RWPE2 (cell line): ENCODE measurements at places on chromosomes 7 and 10.

DNA sequence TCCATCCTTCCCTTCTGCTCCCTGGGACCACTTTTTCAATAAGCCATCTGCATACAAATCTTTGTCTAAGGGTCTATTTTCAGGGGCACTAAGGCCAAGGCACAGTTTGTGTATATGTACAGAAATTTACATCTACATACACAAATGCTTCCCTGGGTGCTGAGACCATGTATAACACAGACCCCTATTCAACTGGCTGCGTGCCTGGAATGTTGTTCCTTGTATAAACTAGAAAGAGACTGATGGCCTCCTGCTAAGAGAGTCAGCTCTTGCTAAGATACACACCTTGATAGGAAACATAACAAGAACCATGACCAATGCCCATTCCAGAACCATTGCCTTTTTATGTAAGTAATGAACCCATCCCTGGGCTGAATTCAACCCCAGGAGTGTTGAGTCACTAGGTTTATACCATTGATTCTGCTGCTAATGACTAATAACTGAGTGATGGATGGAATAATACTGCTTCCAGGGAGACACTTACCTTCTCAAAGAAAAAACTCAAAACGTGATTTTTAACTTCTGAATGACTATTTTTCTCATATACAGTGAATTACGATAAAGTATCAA is 290.7 kb downstream of the FGFR2 start:
- DNase-seq = no peak

DNA sequence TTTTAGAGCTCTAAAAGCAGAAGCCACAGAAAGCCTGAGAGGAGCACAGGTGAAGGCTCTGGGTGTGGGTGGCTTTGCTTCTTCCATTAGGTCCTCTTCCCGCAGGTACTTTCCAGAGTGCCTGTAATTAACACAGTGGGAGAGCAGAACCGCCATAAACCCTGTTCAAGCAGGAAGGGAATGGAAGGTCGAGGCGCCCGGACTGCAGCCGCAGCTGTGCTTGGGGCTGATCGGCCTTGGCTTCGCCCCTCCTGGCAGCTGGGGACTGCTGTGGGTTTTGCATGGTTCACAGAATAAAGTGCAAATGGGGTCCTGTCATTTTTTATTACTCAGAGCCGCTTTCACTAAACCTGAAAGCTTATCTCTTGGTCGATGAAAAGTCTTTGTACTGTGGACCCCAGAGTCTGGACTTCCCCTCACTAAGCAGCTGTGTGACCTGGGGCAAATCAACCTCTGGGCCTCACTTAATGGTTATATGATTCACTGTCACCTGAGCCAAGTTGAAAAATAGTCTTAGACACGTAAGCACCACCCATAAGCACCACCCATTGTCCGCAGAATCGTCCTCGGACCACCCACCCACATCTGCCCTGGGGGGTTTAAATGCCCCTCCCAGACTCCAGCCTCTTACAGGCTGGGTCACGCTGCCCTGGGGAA is 100.9 kb downstream of the XRCC2 start:
- no peak for DNase-seq

GRCh38 chr10:102267748-102268147 is 22.4 kb downstream of the GBF1 start:
- DNase-seq = no peak

GRCh38 chr10:49830016-49830415 is 67.9 kb upstream of the OGDHL start:
- DNase-seq = no peak

GRCh38 chr10:110361800-110362456 is 57.2 kb upstream of the SMNDC1 start:
- no peak for DNase-seq

DNA sequence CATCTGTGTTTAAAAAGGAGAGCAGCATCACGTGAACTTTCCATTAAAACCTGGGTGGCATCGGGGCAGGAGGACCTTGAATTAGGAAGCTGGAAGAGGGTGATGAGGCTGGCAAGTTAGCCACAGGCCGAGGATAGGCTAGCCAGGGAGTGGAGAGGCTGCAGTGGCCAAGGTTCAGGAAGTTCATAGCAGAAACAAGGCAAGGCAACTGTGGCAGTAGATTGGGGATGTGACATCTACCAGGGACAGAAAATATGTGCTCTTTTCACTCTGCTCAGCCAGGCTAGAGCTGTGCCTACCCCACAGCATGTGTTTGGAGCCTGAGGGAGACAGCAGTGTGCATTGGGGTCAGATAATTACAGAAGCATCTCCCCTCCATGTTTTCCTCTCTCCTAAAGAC is 2.2 kb upstream of the INPP5F start:
- no peak for DNase-seq

DNA sequence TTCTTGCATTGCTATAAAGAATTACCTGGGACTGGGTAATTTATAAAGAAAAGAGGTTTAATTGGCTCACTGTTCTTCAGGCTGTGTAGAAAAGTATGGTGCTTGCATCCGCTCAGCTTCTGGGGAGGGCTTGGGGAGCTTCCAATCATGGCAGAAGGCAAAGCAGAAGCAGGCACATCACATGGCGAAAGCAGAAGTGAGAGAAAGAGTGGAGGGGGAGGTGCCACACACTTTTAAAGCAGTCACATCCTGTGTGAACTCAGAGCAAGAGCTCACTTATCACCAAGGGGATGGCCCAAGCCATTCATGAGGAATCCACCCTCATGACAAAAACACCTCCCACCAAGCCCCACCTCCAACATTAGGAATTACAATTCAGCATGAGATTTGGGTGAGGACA is 303.5 kb downstream of the OTUD1 start:
- DNase-seq = no peak

DNA sequence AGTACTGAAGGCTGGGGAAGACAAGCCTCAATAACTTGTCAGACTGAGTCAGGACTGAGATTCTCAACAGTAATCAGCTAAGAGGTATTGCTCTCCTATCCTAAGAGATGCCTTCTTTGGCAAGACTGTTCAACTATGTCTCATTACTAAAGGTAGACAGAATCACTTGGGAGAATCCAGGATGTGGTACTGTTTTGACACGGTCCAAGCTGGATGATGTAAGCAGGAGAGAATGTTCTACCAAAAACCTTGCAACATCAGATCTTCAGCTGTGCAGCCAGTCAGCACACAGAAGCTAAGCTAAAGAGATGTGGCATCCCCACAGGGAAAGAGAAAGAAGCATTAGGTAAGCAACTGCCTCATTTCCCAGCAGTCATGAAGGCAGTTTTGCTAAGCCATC is 391.4 kb downstream of the NRG3 start:
- no peak for DNase-seq

- DNase-seq = no peak
Measured at GRCh38 chr7:92520024-92520423, 8.3 kb downstream of the PEX1 start.

DNA sequence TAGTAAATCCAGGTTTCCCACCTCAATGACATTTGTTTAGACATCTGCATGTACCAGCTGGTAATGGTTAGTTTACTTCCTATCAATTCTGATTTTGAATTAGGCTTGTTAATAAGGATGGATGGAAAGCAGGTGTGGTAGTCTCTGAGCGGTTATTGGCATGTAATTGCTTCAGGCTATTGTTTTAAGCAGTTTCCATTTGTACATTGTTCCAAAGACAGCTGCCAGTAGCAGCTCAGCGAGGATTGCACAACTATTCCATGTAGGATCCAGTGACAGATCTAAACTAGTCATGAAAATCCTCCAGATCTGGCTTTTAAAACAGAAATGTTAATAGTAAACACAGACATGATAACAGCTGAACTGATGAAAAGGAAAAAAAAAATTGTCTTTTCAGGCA is 436.0 kb upstream of the ADARB2 start:
- DNase-seq = no peak

DNA sequence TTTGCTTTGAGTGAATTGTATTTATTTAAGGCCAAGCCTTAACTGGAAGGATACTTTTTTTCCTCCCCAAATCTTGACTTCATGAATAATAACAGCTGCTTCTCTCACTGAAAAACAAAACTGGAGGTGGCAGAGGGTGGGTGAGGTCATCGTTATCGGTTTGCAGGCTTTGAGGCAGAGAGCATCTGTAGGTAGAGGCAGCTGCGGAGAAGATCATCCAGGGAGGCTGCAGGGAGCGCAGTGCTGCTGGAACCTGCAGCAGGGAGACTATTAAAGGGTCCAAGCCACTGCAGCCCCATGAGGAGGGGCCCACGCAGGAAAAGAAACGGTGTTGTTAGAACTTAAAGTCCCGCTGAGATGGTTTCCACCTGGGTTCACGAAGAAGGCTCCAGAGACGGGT is 112.1 kb upstream of the SDK1 start:
- DNase-seq = no peak

GRCh38 chr10:93073539-93074146 is at the start of gene CYP26A1:
Gene CYP26A1, plus strand, starts transcription at chr10:93073893. Its CDS starts 42 bp downstream, at chr10:93073935.
- DNase-seq = no peak
